NCI-H226 (cell line): ENCODE measurements at places on chromosomes 3 and 15.

DNA sequence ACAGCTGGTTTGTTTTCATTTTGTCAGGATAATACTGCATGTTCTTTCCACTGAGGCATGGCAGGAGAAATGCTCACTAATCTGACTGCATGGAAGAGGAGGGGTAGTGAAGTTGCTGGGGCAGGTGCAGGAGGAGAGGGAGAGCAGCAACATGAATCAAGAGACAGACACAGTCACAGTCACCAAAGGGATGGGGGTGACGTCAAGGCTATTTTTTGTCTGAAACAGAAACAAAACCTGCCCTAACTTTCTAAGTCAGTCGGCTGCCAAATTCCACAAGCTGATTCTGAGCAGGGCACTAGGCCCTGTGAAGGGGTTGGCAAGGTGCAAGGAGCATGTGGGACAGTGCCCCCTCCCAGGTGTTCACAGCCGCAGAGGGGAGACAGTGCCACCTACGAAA, 186.6 kb upstream of the NSMCE3 start:
- DNase-seq, result no peak

DNA sequence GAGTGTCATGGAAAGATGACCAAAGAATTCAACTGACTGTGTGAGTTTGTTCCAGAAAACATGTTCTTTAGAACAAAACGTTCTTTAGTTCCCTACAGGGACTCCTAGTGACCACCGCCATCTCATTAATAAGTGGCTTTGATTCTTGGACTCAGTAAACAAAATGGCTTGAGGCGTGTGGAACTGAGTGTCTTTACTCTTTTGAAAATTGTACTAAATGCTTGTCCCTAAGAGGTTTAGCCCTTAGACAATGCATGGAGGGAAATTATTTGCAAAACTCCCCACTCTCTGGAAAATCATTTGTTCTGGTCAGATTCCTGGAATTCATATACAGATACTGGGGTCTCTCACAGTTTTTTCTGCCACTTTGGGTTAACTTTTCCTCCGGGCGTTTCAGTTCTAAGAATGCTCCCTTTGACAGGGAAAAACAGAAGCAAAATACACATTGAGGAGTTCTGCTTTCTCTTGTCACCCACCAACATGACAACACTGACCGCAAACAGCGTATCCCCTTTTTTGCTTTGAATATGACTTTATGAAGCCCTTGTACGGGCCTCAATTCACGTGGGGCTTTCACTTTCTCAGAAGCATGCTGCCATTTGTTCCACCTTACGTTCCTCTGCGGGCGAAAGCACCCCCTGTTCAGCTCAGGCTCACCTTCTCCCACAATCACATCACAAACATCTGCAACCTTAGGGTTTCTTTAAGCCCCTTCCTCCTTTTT, 15.3 kb upstream of the NRROS start:
- DNase-seq, result no peak

GRCh38 chr15:71677352-71677751, 133.0 kb upstream of the NR2E3 start:
- no peak for DNase-seq

GRCh38 chr3:57221883-57222282, 5.6 kb upstream of the APPL1 start:
- no peak for DNase-seq

- DNase-seq, result no peak
Measured at GRCh38 chr3:47780741-47781684, 680 bp downstream of the SMARCC1 start.

DNA sequence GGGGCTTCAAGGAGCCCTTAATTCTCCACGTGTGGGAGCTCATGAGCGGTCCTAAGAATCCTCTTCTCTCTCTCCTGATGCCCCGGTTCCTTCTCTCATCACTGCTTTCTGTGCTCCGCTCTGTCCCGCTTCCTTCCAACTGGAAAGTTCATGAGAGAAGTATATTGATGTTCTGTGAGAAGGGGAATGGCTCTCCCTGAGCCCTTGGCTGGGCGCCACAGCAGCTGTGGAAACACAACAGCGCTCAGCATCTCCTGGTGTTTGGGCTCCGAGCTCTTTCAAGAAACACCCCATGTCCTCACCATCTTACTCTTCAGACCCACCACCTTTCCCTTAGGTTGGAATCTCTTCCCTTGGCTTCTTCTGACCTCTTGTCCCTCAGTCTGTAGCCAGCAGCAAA, 161.7 kb downstream of the VGLL4 start:
- DNase-seq, result no peak

- no peak for DNase-seq
Measured at GRCh38 chr3:142588703-142589102, 7.5 kb upstream of the PLS1 start.

- DNase-seq, result no peak
Measured at GRCh38 chr3:76047368-76047767, 262.0 kb upstream of the ZNF717 start.

GRCh38 chr3:112046599-112046998, 12.1 kb downstream of the TMPRSS7 start:
- DNase-seq, result no peak

GRCh38 chr3:117286488-117286887, 576.9 kb downstream of the TUSC7 start:
- DNase-seq, result no peak

DNA sequence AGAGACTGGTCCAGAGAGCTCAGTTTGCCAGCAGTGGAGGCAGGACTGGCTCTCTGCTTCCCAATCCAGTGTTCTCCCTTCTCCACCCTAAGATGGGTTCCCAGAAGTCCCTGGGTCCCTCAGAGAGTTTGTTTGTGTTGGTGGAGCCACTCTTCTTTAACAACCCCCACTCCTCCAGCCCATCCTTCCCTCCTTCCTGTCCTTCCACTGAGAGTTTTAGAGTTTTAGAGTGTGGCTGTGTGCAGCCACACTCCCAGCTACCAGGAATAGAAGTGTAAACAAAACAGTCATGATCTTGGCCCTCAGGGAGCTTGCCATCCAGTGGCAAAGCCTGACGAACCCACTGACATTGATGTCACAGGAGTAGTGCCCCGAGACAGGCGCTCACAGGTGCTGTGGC, 12.5 kb upstream of the FBLN2 start:
- DNase-seq, result no peak

GRCh38 chr3:189368384-189368783, 196.6 kb downstream of the TPRG1 start:
- DNase-seq, result no peak

GRCh38 chr15:77717333-77717990, 84.8 kb upstream of the LINGO1 start:
- no peak for DNase-seq

DNA sequence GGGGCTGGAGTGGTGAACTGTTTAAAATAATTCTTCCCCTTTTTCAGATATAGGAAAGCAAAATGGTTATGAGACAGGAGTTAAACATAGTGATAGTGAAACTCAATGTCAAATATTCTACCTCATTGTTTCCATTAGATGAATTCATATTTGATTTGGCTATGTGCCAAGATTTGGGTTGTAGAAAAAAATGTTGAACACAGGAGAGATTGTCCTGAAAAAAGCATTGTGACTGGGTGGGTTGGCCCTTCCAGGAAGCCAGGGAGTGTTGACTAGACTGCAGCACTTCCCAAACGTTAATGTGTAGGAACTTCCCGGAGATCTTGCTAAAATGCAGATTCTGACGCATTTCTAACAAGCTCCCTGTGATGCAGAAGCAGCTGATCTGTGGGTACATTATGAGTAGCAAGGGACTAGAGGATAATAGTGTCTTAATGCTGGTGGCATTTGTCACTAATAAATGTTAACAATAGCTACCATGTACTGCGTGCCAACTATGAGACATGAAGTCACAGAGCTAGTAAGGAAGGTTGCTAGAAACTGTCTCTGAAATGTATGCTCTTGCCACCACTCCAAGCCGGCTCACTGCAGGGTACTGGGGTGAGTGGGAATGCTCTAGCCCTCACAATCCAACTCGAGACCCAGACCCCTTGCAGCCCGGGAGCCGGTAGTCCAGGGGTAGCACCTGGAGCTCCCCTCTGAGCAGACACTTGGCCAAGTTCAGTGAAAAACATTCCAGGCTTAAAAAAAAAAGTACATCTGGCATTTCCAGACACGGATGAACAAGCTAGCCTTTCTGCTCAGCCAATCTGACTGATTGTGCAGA, 120.6 kb downstream of the CD47 start:
- DNase-seq, result no peak

DNA sequence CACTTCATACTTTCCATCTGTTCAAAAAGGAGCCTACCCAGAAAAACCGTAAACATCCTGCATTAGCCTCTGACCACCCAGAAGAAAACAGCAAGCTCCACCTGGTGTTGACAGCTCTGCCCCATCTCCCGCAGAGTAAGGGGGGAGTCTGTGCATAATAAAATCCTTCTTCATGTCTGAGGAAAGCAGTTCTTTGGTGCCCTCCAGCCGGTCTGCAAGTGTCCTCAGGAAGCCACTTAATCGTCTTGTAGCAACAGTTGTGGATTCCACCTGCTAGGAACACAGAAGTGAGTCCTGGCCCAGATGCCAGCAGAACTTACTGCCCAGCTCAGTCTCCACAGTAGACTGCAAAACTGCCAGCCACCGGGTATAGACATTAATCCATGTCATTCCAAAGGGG, 22.5 kb downstream of the RIOX2 start:
- no peak for DNase-seq

DNA sequence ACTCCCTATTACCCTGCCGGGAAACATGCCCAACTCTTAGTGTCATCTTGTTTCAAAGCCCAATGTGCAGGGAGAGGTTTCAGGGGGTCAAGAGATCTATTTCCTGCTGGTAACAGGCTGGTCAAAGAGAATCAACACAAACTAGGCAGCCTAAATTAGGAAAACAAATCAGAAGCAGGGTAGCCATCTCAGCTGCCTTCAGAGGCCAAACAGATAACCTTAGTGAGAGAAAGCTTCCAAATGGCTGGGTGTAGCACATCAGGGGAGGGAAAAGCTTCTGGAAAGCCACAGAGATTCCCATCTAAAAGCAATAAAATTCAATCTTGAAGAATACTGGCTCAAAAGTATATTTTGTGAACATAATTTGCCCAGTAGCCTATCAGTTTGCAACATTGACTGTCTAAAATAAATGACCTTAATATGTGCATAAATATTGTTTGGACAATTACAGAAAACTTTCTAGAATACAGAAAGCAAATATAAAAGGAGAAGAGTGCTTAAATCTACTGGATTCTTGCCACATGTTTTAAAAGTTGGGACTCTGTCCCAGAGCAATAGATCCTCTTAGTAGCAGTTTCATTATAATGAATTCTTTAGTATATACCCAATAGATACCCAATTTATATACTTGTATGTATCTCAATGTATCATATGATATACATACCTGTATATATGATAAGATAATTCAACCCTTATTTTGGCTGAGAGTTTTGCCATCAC, 371.9 kb upstream of the RARB start:
- no peak for DNase-seq

DNA sequence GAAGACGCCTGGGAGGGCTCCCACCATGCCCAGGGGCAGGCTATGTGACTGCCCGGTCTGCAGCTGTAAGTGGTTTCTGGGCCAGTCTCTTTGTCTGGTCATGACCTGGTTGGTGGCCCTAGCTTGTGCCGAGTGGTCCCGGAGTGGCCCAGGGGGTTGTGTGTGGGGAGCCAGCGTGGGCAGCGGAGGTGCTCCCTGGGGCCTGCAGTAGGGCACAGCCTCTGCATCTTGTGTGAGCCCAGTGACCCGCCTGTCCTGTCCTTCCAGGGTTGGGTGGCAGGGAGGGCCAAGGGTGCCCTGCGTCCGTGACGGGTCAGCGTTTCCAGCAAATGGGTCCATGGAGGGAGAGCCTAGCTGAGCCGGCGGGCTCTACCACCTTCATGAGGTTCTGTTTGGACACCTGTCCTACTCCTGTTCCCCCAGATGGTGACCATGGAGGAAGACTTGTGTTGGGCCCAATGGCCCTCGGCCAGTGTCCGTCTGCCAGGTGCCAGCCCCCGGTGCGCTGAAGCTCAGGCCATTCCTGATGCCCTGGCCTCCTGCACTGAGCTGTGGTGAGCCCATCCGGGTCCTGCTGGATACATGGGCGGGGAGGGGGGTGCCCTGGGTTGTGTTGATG, 215.4 kb downstream of the SNRPN start:
- DNase-seq, result no peak

DNA sequence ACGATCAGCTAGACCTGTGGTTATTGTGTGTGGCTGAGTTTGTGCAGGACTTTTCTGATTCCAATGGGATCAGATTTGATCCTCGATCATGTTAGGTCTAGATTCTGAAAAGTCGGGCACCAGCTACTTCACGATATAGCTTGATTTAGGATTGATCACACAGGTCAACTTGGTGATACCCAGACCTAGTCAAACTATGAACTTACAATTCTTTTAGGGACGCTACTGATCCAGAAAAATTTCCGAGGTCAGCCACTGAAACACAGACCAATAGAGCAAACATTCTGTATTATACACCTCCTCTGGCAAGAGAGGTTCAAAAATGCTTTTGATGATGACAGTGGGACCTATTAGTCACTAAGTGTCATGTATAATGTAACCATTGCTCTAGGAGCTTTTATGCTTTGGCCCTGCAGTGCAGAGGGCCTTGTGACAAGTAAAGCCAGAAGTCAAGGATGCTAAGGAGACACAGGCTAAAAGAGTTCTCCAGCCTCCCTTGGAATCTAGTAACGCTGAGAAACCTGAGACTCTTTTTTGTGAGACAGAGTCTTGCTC, 115.6 kb upstream of the MB21D2 start:
- DNase-seq, result no peak

- peak; percentile 32 for DNase-seq
Measured at GRCh38 chr3:146067048-146067447, 93.9 kb downstream of the PLOD2 start.

- DNase-seq, result peak; percentile 89
Measured at GRCh38 chr3:45551214-45552010, 43.1 kb upstream of the LIMD1 start.

- no peak for DNase-seq
Measured at GRCh38 chr3:43790060-43790459, 99.3 kb downstream of the ABHD5 start.

DNA sequence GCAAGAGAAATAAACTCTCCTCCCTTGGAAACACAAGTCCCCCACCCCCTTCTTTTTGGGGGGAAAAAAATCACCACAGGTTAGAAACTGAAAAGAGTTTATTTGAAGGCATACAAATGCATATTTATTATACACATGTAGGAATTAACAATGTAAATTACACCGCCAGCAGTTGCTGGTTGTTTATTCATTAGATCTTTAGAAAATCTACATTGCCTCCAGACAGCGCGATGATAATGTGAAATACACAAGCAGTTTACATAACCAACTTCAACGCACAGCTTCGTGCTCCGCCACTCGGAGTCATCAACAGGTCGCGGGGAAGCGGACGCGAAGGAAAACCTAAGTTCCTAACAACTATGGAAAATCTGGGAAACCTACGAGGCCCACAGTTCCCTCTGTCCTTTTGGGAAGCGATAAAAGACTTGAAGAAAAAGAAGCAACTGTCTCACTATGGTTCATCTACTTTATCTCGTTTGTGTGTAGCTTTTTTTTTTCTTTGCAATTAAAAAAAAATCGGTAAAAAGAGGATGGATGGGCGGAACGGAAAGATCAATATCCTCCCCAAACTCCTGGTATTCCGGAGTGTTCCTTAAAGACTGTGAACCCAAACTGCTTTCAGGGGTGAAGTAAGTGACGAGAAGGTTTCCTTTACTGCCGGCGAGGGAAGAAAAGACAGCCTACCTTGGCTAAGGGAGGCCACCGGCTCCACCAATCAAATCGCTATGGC, 8.4 kb upstream of the FOXB1 start:
- DNase-seq, result no peak
